ENCODE measurements at places on chromosomes 1 and 21. TPM values are rescaled to one million over a fixed set of nuclear protein-coding genes. Genes with fewer than 3 reads are reported as not detected.

Gene RCSD1
- not detected for total RNA-seq

Gene AZIN2
- total RNA-seq: 7.3 TPM

Gene VWA5B1
- not detected for total RNA-seq

- no peak for DNase-seq
Observed at GRCh38 chr1:43492826-43493225, 37.9 kb upstream of the PTPRF start.

DNA sequence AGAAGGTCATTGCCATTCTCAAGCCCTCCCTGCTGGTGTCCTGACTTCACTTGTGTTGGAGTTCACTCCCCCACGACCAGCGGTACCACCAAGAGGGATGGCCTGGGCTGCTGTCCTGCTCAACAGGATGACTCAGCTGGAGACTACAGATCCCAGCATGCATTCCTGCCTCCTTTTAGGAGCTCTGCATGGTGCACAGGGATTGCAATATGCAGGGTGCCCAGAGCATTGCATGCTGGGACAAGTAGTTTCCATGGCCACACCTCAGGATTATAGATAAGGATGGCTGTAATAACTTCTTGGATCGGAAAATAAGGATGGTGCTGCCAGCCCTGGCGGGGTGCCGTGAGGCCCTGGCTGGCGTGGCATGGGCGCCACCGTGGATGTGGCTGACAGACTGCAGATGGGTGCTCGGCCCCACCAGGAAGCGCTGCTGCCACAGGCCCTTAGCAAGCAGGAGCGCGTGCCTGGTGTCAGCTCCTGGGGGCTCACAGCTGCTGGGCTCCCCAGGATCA, 150.0 kb downstream of the CASZ1 start:
- DNase-seq: no peak

DNA sequence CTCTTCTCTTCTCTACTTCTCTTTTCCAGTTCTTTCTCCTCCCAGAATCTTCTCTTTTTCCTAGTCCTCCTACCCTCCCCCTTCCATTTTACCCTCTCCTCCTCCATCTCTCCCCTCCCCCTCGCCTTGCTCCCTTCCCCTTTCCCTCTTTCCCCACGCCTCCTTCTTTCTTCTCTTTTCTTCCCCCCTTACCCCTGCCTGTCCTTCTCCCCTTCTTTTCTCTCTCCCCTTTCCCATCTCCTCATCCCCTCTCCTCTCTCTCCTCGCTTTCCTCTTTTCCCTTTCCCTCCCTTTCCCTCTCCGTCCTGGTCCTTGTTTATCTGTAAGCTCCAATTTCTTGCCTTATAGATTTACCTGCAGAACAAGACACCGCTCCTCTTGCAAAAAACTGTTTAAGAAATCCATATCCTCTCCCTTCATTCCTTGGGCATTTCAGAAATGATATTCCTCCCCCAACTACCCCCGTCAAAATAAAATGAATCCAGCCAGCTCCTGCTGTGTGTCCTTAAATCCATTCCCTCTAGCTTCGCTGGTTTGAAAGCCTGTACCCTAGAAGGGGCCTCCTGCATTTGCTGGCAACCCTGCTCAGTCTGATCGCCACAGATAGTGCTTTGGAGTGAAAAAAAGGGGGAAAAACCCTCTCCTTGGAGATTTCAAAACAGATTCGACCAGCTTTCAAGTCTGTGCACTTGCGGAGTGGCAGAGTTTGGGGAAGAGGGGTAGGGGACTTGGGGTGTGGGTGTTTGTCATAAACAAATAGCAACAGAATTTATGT, 89.4 kb downstream of the PAPPA2 start:
- no peak for DNase-seq

GRCh38 chr1:154222518-154222917, 1.8 kb downstream of the UBAP2L start:
- DNase-seq: no peak

- no peak for DNase-seq
Observed at GRCh38 chr1:234927312-234927970, 201.2 kb downstream of the TOMM20 start.

GRCh38 chr1:241020851-241021697, 335.9 kb downstream of the RGS7 start:
- no peak for DNase-seq

DNA sequence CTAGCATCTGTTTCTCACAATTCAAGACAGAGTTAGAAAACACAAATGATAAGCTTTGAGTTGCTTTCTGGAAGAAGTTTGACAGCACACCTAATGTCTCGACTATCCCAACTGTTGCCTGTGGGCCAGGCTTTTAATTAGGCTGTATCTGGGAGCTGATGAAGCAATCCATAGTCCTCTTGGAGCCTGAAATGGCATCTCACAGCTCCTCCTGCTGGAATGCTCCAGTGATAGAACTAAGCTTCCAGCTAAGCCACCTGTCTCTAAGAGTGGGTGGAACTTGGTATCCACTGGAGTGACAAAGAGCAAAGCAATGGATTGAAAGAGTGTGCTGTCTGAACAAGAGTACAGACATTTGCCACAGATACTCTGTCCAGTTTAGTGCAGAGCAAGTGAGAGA, 605.3 kb upstream of the NR5A2 start:
- peak; percentile 3 for DNase-seq

DNA sequence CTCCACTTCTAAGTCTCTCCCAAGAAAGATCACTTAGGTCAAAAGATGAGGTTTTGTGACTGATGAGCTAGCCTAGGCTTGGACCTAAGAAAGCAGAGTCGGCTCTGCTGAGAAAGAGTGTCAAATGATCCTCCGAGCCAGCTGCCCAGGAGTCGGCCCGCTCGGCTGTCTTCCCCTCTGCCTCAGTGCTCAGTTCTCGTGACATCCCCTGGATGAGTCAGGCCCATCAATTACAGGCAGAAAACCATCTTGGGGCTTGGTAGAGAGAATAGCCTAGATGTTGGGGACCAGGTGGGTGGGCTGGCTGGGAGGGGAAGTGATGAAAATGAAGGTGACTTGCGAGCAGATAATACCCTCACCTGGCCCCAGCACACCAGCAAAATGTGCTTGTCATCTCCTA, 60.5 kb downstream of the SLC66A1 start:
- no peak for DNase-seq

- no peak for DNase-seq
Observed at GRCh38 chr1:169565335-169566271, 20.7 kb downstream of the F5 start.

GRCh38 chr1:202201971-202202370, 8.4 kb downstream of the LGR6 start:
- no peak for DNase-seq

DNA sequence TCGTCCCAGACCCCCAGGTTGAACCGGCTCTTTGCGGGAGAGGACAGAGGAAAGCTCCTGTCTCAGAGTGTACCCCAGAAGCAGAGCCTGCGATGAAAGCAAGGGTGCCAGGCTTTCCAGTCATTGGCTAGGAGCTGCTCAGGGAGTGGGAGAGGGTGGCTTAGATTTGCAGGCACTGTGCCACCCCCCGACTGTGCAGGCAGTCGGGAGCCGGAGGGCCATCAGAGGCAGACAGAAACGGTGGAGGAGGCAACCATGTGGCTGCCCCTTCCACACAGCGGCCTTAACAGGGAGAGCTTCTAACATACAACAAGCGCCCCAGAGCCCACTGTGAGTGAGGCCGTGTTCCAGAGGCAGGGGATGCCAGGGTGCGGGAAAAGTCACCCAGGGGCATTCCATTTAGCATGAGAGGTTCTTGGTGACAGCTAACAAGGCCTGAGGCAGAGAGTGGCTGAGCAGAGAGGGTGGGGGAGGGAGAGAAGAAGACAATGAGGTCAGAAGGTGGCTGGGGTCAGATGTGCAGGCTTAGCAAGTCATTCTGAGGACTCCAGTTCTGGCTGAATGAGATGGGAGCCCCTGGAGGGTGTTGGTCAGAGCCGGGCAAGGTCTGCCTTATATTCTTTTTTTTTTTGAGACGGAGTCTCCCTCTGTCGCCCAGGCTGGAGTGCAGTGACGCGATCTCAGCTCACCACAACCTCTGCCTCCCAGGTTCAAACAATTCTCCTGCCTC, 9.5 kb upstream of the C1orf167 start:
- DNase-seq: no peak

GRCh38 chr1:23837908-23838307, 12.7 kb upstream of the HMGCL start:
- DNase-seq: no peak

DNA sequence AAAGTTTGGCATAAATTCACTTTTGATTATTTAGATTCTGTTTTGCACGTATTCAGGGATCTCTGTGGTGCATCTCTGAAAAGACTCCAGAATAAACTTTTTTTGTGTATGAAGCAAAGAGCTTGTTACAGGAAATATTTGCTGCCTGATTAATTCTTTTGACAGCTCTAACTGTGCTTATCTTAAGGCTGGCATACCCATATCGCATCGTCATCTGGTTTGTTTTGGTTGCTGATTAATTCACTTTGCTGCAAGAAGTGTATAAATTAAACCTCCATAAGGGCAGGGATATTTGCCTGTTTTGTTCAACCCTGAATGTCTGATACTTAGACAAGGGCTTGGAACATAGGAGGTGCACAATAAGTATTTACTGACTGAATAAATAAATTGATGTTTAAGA, 17.5 kb upstream of the DUSP10 start:
- no peak for DNase-seq

- DNase-seq: no peak
Observed at GRCh38 chr1:153227810-153228209, 10.4 kb downstream of the PRR9 start.
